Sciatic nerve (tissue), 2 donors: ENCODE measurements at places on chromosomes 1 and 21. TPM values are rescaled to one million over a fixed set of nuclear protein-coding genes. Genes with fewer than 3 reads are reported as not detected.

NBPF4 gene
- total RNA-seq, result 0.18 TPM

CNKSR1 gene
- 3.1 TPM for total RNA-seq

MORN1 gene
- total RNA-seq, result 16.4 TPM

GRCh38 chr21:46650476-46651098, 15.1 kb downstream of the PRMT2 start:
- DNase-seq, result no peak

DNA sequence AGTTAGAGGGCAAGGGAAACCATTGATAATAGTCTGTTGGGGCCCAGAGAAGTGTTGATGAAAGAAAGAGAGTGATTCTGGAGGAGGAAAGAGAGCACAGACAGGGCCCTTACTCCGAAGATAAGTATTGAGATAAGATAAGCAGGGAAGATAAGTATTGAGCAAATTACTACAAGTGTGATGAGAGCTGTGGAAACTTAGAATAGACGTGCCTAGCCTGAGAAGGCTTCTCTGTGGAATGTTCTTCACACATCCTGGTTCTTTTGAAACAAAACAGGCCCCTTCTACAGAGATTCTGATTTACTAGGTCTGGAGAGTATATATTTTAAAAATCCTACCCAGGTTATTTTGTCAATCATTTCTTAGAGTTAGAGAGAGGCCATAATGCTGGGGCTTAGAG, 26.4 kb downstream of the FNBP1L start:
- no peak for DNase-seq

- no peak for DNase-seq
Observed at GRCh38 chr1:65959896-65960567, 167.3 kb downstream of the PDE4B start.

DNA sequence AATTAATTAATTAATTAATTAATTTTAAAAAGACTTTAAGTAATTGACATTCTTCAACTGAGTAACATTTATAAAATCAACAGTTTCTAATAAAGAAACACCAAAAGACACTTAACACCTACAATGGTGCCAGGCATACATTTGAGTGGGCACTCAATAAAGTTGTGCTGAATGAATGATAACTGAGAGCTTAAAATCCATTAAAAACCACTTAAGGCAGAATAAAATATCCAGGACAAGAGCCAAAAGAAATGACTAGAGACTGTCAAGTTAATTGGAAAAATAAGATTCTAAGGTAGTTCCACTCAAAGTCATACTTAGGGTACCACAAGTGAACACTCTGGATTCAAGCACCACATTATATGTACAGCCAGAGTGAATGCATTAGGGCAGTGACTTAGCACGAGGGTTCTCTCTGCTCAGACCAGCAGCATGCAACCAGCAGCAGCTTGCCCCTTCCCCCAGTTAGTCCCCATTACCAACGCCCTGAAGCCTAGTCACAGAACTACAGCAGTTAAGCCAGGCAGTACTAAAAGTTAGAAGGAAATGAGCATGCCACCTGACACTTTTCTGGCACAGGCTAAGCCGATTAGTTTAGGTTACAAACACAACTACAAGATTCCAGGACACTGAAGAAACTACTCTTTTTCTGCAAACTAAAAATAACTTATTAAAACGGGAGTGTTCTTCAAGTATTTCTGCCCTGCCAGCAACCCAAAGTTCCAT, 46.5 kb downstream of the LUZP1 start:
- no peak for DNase-seq

DNA sequence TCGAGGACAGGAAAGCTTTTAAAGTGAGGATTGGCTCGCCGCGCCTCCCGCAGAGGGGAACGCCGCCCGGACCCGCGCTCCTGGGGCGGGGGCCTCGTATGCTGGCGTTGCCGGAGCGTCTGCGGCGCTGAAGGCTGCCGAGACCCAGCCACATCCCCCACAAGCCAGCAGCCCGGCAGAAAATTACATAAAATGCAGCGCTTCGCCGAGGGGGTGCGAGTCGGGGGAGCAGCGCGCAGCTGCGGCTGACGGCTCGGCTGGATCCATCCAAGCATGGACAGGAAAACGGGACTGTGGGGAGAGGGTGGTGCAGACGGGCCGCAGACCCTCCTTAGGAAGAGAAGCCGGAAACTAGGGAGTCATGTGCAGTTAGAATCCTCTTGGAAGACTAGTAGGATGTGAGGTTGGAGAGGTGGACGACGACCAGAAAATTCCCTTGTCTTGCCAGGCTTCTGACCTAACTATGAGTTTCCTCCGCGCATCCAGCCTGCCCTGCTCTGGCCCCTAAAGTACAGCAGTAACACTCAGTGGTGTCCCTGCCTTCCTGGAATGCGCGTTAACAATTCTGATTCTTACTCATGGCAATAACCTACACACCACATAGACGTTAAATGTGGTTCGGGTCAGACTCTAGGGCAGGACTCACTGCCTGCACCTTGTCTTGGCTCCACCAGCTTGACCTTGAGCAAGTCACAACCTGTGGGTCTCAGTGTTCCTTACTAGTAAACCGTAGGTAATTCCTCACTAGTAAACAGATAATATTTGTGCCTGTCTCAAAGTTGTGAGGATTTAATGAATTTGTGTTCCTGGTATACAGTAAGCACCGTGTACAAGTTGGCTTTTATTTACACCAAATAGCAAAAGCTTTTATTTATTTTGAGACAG, 953 bp upstream of the BRWD1 start:
- peak; percentile 65 for DNase-seq

DNA sequence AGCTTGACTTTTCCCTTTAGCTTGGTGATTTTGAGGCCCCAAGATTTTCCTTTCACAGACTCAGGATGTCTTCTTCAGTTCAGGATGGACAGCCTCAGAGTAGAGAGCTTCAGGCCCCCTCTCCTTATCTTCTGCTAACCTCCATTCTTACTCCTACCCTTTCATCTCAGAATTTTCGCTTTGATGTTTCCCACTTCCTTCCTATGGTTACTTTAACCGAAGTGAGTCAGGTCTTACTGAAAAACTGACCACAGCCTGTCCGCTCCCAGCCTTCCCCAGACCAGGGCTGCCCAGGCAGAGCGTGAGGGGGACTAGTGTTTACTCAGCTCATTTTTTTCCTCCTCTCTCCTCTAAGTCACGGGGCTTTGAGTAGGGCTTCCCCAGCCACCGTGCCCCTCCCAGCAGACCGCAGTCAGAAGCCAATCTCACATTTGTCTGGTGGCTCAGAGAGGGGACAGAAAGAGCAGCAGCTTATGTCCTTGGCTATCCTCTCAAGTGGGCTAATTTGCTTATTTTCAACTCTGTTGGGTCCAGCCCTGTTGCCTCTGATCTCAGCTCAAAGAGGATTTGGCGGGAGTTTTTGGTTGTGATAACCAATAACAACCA, 4.2 kb upstream of the IL19 start:
- DNase-seq, result peak; percentile 67

- no peak for DNase-seq
Observed at GRCh38 chr21:42254651-42255601, 36.0 kb downstream of the ABCG1 start.

DNA sequence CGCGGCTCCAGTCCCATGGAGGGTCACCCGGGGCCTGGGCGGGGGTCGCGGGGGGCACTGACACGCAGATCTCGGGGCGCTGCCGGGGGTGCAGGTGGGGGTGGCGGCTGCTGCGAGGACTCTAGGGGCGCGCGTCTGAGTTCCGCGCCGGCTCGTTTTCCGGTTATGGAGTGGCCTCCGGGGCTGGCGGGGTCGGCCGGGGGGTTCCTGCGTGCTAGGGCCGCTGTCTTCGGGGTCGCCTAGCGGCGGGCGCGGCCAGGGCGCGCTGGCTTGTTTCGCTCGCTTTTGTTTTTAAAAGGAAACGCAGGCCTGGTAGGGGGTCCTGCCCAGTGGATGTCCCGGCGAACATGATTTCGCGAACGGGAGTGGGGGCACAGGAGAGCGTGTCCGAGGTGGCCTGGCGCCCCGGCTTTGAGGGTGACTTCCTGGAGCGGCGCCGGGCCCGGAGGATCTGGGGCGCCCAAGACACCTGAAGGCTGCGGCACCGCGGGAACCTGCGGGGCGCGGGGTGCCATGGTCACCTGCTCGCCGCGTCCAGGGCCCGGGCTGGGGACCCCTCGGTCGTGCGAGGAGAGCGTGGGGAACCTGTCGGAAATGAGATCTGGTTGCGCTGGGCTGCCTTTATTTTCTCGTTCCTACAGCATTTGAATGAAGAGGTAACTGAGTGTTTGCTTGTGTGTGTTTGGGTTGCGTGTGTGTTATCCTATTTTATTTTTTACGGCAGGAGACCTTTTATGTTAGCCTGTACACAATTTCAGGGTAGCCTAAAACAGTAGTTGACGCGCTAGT, 618 bp downstream of the ETS2 start:
- peak; percentile 75 for DNase-seq
